ENCODE measurements at places on chromosomes 3 and 15.

- no peak for DNase-seq
These were observed 36.8 kb downstream of the FNDC3B start for GRCh38 chr3:172076212-172076611.

- DNase-seq: no peak
These were observed 3.1 kb downstream of the SEMA3G start for GRCh38 chr3:52441772-52442332.

- DNase-seq: no peak
These were observed 453.6 kb upstream of the THBS1 start for GRCh38 chr15:39127151-39127790.

GRCh38 chr3:141021261-141021660 is 29.9 kb upstream of the SPSB4 start:
- DNase-seq: no peak

DNA sequence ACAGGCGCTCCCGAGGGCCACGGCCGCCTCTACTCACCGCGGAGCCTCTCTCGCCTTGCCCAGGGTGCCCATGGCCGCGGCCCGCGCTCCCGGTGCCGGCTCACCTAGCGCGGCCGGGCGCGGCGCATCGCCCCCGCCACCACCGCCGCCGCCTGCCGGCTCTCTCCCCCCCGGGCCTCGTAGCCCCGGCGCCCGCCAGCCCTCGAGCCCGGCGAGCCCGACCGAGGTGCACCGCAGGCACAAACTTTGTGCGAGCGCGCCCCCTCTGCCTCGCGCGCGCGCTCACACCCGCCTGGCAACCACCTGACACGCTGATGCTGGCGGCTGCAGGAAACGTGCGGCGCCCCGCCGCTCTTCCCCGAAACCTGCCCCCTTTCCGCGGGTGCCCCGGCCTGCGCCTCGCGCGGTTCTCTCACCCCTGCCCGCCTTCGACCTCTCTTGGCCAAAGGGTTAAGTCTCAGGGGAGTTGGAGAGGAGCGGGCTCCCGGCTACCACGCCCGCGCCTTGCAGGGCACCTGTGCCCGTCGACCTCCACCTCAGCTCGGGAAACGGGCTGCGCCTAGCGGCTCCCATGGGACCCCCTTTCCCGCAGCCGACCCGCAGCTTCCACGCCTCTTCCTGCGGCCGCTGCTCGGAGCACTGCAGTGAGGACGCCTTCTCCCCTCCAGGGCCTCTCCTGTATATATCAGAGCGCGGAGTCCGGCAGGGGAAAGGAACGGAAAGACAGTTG is at the start of gene RASGRP1:
Gene RASGRP1, minus strand, starts transcription at position 258 of the 730 bp plus-strand sequence. Its CDS starts 186 bp downstream, at position 72.
- peak; percentile 75 for DNase-seq

DNA sequence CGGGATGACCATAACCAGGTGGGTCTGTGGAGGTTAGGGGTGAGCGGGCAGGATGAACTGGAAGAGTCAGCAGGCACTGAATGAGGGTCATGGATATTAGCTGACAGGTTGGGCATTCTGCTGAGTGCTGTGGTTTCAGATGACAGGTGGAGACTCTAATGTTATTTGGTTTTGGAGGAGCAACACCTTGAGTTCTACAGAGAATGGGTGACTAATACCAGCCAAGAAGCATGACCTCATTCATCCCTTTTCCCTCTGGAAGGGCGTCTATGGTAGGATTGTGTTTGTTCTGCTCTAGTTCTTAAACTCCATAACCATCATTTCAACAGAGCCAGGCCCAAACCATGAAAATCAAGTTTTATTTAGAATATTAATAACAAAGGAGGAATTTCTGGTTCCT is 550.7 kb upstream of the LMCD1 start:
- DNase-seq: no peak

GRCh38 chr15:62561059-62561519 is 396.0 kb upstream of the C2CD4B start:
- no peak for DNase-seq

DNA sequence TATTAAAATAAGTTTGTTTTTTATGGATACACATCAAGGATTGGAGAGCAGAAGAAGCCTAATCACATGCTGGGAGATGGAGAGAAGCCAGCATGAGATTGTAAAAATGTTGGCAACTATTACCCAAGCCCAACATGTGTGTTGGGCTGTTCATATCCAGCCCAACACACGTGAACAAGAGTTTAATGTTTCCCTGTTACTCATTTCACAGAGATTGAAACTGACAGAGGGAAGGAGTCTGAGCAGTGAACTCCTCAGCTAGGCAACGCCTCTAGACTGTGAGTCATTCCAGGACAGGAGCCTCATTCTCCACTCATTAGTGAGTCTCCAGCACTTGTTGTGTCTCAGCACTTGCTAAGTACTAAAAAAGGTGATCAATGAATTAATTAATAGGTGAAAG is 43.2 kb upstream of the CMSS1 start:
- DNase-seq: no peak

GRCh38 chr3:25292595-25292994 is 135.5 kb upstream of the RARB start:
- no peak for DNase-seq

- peak; percentile 6 for DNase-seq
These were observed 806 bp downstream of the KLHL25 start for GRCh38 chr15:85793641-85794597.

DNA sequence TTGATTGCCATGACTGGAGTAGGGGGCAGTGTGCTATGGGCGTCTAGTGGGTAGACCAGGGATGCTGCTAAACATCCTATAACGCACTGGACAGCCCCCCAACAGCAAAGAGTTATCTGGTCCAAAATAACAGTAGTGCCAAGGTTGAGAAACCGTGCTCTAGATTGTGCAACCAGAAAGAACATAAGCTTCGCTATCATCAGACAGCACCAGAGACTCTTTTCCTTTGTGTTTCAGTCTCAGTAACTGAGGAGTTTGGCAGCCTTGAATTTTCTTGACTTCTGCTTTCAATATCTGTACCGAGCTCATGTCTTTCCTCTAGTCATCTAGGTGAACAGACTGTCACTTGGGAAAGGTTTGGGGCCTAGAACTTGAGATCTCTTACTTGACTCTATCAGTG is 8.8 kb downstream of the ARID3B start:
- no peak for DNase-seq

DNA sequence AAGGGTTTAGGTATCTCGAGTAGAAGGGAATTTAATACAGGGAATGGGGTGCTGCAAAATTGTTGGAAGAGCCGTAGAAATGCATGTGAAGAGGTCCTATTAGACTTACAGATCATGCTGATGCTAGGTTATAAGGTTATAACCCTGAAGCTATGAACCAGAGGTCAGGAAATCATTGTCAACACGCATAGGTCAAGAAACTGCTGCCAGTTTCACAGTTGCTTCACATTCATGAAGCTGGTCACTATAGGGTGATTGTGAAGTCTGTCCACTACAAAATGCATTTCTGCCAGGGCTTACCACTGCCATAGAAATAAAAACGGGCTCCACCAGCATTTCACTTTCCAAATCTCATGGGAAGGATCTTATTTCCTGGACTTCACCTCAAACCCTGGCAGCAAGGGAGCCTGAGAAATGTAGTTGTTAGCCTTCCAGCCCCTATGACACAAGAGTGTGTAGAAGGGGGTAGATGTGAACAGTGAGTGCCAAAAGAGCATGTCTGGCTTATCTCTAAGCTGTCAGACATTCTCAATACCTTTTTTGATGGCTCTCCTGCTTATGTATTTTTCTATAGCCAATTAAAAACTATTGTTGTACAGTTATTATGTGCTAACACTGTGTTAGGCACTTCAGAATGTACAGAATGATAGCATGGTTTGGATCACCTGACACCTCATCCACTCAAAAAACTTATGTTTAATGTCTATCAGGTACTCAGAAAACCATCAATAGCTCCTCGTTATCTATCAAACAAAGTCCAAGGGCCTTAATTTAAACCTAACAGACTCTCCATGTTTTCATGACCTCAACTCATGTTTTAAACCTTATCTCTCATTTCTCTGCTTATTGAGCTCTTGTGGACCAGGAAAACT is 148.3 kb upstream of the TSC22D2 start:
- no peak for DNase-seq

DNA sequence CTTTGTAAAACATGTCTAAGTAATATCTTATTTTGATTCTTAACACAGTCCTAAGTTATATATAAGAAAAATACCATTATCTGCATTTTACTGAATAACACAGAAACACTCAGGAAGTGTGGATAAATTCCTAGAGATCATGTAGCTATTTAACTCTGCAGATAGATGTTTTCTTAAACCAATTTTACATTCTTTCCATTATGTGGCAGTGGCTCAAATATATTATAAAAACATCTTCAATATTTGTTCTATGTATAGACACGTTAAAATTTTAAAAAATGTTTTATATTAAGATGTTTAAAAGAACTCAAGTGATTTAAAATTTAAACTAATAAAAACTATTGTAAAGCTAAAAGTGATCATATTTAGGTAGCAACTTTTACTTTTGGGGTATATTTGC is 683.8 kb downstream of the DIPK2A start:
- no peak for DNase-seq

GRCh38 chr15:81054236-81054635 is 53.5 kb downstream of the TLNRD1 start:
- DNase-seq: no peak

DNA sequence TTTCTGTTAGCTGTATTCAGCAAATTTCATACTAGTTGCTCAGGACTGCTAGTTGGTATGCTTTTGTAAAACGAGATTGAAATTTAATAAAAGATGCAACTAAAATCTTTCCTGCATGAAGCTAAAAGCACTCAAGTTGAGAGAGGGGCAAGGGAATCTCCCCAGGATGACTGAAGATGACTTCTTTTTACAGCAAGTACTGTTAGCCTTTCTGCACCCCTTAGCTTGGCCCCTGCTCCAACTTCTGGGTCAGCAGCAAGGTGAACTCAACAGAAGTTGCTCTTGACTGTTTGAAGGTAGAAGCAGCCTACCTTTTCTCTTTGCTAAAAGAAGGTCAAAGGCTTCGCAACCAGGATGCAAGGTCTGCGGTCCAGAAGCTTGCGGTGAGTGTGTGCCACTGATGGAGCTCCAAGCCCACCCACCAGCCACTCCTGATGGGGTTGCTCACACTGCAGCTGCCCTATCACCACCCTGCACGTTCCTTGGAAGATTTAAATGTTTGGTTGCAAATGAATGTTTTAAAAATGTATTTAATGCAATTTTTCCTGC is 32.5 kb downstream of the NME9 start:
- no peak for DNase-seq

DNA sequence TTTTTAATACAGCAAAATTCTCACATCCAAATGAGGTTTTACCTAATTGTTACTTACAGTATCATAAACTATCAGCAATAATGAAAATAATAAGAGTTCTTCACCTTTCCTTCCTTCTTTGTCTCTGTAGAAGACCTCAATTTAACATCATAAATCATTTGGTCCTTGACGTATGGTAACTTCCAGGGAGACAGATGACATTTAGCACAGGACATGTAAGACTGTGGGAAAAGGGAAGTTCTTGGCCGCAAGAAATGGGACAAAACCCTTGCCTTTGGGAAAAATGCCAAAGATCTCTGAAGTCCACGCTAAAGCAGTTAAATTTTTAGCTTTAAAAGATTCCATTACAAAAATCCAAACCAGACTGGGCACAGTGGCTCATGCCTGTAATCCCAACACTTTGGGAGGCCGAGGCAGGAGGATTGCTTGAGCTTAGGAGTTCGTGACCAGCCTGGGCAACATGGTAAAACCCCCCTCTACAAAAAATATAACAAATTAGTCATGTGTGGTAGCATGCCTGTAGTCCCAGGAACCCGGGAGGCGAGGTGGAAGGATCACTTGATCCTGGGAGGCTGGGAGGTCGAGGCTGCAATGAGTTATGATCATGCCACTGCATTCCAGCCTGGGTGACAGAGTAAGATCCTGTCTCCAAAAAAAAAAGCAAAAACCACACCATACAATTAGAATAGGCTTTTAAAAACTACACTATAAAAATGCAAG is 8.8 kb downstream of the PTPN9 start:
- DNase-seq: no peak

GRCh38 chr3:5644773-5645670 is 457.5 kb downstream of the EDEM1 start:
- no peak for DNase-seq

GRCh38 chr15:71080705-71081104 is 34.6 kb upstream of the THSD4 start:
- no peak for DNase-seq

DNA sequence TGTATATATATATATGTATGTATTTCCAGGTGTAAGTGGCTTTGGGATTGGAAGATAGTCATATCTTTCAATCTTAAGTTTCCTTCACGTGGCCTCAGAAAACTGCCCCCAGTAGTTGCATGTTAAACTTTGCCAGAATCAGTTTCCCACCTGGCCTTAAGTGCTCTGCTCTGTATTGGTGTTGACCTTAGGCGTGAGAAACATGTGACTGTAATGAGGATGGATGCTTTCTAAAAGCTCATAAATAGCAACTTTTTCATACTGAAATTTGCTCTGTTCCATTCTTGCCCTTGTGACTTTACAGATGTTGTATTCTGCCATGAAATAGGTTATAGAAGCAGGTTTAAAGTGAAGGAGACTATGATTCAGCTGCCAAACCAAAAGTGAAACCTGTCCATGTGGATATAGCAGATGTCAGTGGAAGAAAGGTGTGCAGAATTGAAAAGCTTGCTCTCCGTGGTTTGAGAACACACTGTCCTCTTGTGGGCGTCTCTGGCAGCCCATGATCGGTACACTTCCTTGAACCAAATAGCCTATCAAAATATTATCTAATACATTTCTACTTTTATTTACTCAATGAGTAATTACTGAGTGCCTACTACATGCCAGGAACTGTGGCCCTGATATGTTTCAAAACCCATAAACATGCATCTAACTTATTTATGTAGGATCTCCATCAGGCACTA is 15.8 kb downstream of the SCG5 start:
- DNase-seq: no peak

DNA sequence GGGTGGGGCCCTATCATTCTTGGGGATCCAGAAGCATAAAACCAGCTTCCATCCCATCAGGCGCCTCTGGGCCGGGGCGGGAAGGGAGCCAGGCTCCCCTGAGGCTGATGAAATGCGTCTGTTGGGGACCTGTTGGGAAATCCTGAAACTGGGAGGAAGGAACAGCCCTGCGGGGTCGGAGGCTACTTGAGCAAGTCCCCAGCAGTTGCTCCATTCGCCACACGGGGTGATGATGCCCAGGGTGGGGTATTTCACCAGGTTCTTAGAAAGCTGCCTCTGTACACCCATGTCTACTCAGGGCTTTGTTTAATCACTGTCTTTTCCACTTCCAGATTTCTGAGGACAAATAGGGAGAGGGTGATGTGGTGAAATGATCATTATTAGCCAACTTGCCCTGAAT is 25.4 kb upstream of the TSEN2 start:
- DNase-seq: no peak

DNA sequence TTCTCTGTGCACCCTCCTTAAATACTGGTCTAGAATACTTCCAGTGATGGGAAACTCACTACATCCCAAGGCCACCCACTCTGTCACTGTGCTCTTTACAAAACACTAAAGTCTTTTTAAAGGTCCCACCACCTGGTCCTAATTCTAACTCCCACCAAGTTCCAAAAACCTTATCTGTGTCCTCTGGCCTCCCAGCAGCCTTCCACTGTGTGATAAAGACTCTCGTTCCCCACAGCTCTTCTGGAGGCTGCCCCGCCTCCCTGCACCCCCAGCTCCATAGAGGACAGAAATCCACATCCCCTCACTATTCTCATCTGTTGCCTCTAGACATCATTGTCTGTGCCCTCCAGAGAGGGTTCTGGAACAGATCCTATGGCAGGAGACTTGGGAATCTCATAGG is 276.4 kb downstream of the FAM43A start:
- DNase-seq: no peak

- no peak for DNase-seq
These were observed 1.3 kb upstream of the CHRNB4 start for GRCh38 chr15:78642331-78642730.

All from stimulated activated CD8-positive, alpha-beta memory T cell treated with anti-CD3 and anti-CD28 coated beads, Interleukin-4, amount 100 ng/mL, for 4 hours (primary cell).